ENCODE measurements at places on chromosomes 4 and X.

- DNase-seq = no peak
Observed at GRCh38 chr4:121217351-121217750, 53.2 kb upstream of the TNIP3 start.

DNA sequence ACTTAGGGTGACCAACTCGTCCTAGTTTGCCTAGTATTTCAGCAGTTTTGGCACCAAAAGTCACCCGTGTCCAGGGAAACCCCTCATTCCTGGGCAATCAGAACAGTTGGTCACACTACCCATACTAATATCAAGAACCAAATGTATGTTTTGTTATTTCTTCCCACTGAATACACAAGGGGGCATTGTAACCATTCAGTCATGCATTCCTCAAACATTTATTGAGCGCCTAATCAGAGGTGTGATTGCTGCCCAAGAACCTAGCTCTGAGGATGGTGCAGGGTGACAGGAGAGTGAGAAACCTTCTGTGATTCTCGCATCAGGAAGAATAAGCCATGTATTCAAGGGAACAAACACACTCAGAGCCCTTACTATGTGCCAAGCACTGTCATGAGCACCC, 69.8 kb upstream of the RAI2 start:
- DNase-seq = no peak

- DNase-seq = no peak
Observed at GRCh38 chr4:113331811-113332210, 282.4 kb downstream of the ANK2 start.

GRCh38 chrX:66579219-66579618, 59.7 kb downstream of the EDA2R start:
- DNase-seq = no peak

DNA sequence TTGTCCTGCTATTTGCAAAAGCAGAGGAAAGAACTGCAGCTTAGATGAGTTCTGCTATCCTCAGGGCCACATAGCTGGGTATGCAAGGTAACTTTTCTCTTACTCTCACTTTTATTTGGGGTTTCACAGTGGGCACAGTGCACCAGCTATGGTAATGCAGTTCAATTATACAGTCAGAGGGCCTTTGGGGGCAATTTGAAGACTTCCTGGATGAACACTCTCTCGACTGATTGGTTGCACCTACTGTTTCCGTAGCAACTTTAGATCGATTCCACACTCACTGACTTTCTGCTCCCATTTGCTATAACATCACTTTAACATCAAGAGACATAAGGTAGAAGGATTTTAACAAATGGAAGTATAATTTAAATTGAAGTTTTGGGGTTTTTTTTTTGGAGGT, 128.6 kb downstream of the SLC39A8 start:
- DNase-seq = no peak

Data from activated CD4-positive, CD25-positive, alpha-beta regulatory T cell treated with anti-CD3 and anti-CD28 coated beads, Interleukin-2, amount 50 U/mL, for 72 hours (primary cell).